GM04503 (cell line): ENCODE measurements at places on chromosomes 12 and 14.
A peak's percentile ranks its signal among the peaks of the same experiment; 100 is the strongest.

GRCh38 chr14:79161571-79161970 lies 991.4 kb downstream of the NRXN3 start:
- DNase-seq: no peak

- no peak for DNase-seq
Measured at GRCh38 chr12:79020106-79020505, 155.5 kb downstream of the SYT1 start.

GRCh38 chr14:30888480-30889243 lies 14.3 kb downstream of the COCH start:
- no peak for DNase-seq

DNA sequence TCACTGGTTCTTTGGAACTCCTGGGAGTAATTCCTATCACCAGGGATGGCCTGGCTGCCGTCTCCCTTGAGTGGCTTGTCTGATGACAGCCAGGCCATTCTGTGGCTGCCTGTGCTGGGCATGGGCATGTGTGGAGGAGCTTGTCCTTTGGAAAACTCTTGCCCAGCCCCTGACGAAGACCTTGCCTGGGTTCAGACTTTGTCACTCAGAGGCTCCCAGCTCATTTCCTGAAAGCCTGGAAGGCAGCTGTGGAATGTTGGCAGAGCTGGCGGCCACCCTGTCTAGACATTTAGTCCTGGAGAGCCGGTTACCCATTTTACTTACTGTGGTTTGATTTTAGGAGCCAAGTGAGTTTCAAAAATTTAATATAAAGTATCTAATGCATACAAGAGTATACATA lies 34.0 kb downstream of the TUNAR start:
- no peak for DNase-seq

- no peak for DNase-seq
Measured at GRCh38 chr12:22562036-22563028, 18.0 kb upstream of the C2CD5 start.

DNA sequence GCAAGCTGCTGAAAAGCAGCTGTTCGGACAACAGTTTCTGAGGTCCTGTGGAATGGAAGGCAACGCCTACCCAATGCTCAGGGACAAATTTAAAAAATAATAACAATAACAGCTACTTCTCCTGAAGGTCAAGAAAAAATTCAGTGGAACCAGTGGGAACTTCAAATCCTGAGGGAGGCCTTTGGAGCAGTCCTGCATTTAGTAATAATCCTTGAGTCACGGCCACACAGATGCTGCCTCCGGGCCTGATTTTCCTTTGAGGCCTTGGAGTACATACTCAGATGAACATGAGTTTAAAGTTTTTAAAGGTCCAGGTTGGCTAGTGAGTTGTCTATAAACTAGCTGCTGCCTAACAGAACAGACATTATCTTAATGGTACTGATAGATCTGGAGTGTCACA lies 268.0 kb downstream of the MSRB3 start:
- no peak for DNase-seq

GRCh38 chr12:57146092-57146491 lies 1.3 kb downstream of the LRP1-AS start:
- no peak for DNase-seq

GRCh38 chr12:63909746-63910145 lies 65.2 kb downstream of the SRGAP1 start:
- no peak for DNase-seq

- no peak for DNase-seq
Measured at GRCh38 chr12:3342051-3342450, 149.0 kb upstream of the PRMT8 start.

GRCh38 chr12:11882301-11883019 lies 188.3 kb upstream of the BCL2L14 start:
- no peak for DNase-seq

- DNase-seq: no peak
Measured at GRCh38 chr14:102652194-102652593, 59.7 kb downstream of the RCOR1 start.

DNA sequence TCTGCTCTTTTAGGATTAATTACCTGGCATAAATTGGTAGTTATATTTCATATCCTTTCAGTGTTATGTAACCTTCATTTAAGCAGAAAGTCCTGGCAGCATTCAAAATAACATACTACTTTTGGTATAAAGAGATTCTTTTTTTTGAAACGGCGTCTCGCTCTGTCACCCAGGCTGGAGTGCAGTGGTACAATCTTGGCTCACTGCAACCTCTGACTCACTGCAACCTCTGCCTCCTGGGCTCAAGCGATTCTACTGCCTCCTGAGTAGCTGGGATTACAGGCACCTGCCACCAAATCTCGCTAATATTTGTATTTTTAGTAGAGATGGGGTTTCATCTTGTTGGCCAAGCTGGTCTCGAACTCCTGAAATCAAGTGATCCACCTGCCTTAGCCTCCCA lies 9.2 kb downstream of the KTN1 start:
- DNase-seq: no peak

DNA sequence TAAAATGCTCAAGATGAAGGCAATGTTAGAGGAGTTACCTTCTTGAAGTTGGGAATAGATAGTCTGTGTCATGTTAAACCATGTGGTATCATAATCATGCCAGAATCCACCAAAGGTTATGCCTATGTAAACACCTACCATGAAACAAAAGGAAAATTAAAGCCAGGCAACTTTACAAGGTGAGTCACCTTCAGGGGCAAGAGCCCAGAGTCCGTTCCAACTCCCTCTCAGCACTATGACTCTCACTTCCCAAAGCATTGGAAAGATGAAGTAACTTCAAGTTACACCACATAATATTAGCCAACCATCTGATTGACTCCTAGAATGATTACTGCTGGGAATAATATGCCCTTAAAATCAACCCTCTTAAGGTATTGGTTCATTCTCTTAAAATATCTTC lies 38.5 kb downstream of the CATSPERB start:
- DNase-seq: peak; percentile 3

DNA sequence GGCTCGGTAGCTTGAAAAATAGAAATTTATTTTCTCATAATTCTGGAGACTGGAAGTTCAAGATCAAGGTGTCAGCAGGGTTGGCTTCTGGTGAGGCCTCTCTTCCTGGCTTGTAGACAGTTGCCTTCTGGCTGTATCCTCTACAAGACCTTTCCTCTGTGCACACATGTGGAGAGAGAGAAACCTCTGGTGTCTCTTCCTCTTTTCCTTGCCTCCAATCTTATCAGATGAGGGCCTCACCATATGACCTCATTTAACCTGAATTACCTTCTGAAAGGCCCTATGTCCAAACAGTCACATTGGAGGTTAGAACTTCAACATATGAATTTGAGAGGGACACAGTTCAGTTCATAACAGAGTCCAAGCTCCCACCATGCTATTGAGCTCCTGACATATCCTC lies 166.4 kb downstream of the TTC8 start:
- no peak for DNase-seq

DNA sequence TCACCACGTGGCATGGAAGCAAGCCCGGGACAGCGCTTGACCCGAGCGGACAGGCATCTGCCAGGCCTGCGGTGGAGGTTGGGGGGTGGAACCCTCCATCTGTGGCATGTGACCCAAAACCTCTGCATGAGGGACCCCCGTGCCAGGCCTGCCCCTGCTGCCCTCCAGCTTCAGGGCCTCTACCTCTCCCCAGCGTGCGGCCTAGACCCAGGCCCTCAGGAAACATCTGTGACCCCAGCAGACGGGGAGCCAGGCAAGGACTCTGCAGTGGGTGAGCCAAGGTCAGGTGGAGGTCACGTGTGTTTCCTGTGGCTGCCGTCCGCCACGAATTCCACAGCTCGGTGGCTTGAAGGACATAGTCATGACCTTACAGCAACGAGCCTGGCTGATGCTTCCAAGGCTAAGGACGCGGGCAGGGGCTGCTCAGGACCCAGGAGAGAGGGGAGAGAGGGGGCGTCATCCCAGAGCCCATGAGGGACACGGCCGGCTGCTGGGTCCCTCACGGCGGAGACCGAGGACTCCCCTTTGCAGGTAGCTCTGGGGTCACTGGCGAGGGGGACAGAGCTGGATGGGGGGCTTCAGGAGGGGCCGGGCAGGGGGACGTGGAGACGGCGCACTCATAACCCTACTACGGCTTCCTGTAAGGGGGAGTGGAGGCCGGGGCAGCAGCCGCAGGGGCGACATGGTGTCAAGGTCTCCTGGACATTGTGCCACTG lies 91.5 kb downstream of the GALNT9 start:
- no peak for DNase-seq

DNA sequence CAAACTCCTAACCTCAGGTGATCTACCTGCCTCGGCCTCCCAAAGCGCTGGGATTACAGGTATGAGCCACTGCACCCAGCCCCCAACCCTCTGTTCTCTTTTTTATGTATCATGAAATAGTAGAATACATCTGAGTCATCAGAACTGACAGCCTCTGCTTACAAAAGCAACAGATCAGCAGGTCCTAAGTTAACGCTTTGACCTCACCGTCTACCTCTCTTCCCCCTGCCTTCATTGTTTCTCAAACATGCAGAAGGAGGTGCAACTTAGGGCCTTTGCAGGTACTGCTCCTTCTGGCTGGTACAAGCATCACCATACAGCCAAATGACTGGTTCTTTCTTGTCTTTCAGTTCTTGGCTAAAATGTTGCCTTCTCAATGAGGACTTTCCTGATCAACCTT lies 249.2 kb downstream of the PAWR start:
- no peak for DNase-seq

GRCh38 chr14:92613008-92613658 lies 99.6 kb downstream of the RIN3 start:
- DNase-seq: no peak

GRCh38 chr12:47282206-47282605 lies 202.4 kb upstream of the AMIGO2 start:
- no peak for DNase-seq

DNA sequence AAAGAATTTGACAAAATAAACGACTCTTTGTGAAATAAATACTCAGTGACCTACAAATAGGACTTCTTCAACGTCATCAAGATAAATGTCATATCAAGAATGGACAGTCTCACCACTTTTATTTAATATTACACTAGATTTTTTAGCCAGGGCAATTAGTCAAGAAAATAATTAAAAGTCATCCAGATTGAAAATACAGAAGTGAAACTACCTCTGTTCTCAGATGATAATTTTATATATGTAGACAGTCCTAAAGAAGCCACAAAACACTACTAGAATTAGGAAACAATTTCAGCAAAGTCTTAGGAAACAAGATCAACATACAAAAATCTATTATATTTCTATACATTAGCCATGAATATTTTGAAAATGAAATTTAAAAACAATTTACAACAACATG lies 689.6 kb upstream of the SEL1L start:
- DNase-seq: no peak

- DNase-seq: no peak
Measured at GRCh38 chr12:42792265-42792664, 202.7 kb upstream of the PRICKLE1 start.

DNA sequence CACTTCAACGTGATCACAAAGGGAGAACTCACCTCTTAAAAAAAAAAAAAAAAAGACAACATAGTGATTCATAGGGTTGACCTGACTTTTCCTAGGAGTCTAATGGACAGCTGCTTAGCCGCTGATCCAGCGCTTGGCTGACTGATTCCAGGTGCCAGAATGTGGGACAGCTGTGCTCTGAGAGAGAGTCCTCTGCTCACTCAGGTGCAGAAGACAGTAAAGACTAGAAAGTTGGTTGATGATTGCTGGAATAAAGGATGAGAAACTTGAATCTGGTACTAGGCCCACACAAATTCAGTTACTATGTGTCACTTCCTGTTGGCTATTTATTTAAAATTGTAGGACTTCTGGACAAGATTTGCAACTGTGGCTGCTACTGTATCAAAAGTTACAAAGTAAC lies 229.4 kb downstream of the CHST11 start:
- no peak for DNase-seq

DNA sequence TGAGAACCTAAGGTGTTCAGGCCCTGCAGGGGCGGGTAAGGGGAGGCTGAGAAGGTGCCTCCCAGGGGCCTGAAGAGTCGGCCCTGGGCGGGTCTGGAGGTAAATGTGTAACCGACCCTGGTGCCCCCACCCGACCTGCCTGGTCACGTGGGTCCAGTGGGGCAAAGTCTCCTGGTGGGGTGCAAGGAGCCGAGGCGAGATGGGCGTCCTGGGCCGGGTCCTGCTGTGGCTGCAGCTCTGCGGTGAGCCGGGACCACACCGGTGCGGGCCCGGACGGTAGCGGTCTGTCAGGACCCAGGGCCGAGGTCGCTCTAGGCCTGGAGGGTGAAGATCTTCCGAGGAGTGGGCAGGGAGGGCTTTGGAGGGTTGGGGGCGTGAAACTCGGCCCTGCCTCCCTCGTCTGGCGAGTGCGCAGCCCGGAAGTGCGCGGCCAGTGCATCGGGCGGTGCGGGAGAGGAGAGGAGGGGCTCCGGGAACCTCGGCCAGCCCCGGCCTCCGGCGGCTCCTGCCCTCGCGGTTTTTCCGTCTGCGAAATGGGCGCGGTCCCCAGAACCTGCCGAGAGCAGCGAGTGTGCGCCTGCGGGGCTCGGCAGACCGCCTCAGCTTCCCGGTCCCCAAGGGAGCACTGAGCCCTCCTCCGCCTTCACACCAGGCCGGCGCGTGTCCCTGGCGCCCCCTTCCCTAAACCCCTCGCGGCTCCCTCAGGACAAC lies at the start of gene AMN:
TSS of gene AMN (plus strand) at position 174 of the 711 bp plus-strand sequence. CDS start at position 200, 26 bp downstream.
- no peak for DNase-seq

DNA sequence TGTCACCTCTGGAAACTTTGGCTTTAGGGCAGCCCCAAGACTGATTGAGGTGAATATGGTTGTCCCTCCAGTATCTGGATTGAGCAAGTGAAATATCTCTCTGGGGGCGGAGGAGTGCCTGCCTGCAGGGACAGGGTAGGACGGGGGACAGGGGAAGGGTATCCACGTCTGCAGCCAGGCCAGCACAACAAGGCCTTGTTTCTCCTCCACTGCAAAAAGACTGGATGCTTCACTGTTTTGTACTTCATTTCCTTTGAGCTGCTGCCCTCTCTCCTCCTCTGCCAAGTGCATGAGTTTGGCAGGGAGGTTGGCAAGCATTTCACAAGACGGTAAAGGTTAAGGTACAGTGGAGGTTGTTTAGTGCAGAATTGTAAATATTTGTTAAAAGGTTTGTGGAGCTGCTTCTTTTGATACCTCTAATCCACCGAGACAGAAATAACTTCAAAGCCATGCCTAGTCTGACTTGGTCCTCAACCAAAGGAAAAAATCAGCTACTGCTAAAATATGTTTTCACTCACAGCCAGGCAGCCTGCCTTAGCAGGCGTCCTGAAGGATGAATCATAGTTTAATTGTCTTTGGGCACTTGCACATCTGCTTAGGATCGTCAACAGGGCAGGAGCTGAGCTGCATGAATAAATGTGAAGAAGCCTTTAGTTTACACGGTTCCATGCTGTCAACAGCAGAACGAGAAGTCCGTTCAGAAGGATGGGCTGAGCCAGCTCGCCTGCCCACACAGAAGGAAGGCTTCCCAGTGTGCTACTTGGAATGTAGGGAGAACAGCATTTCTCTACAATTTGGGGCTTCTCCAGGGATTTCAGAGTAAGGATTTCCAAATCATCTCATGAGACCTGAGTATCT lies 269.7 kb downstream of the TTC6 start:
- DNase-seq: peak; percentile 62

DNA sequence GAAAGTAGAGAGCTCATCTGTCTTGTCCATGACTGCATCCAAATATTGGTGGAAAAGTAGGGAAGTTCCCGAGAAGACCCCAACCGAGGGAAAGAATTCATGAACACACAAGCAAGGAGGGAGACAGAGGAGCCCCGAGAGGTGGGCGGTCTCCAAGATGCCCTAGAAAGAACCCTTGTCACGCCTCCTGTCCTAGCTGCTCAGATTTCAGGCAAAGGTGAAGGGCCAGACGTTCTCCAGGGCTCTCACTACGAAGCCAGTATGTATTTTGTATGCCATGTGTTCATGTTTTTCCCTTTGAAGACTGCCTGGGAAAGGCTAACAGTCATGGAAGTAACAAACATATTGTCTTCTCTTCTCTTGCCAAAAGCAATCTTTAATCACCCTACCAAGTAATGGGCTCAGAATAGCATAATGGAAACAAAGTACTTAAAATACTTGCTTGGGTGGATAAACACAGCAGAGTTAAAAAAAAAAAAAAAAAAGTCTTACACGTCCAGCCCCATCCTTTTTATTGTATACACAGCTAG lies 99.2 kb upstream of the TBX3 start:
- no peak for DNase-seq
